NCI-H1092 treated with DMSO at 0.1 percent for 48 hours (cell line): ENCODE measurements at places on chromosomes 2 and 18.

- DNase-seq, result no peak
Observed at GRCh38 chr2:6368281-6368680, 497.4 kb downstream of the CMPK2 start.

- no peak for DNase-seq
Observed at GRCh38 chr2:28444956-28445355, 50.9 kb upstream of the PLB1 start.

- DNase-seq, result no peak
Observed at GRCh38 chr18:61400016-61400635, 66.9 kb downstream of the CDH20 start.

DNA sequence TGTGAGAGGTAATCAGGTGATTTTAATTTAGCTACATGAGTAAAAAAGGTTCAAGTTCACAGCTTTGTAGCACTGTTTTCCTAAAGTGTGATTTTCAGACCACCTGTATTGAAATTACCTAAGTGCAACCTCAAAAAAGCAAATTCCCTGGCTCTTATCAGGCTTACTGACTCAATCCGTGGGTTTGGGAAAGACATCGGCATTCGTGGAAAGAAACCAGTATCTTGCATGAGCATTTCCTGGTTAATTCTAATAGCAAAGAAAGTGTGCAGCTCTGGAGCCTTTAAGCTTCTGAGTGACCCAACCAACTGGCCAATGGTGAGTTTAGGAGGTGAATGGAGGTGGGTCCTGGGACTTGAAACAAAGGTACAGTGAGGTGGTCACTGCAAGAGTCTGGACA is 300.9 kb downstream of the NBAS start:
- no peak for DNase-seq

DNA sequence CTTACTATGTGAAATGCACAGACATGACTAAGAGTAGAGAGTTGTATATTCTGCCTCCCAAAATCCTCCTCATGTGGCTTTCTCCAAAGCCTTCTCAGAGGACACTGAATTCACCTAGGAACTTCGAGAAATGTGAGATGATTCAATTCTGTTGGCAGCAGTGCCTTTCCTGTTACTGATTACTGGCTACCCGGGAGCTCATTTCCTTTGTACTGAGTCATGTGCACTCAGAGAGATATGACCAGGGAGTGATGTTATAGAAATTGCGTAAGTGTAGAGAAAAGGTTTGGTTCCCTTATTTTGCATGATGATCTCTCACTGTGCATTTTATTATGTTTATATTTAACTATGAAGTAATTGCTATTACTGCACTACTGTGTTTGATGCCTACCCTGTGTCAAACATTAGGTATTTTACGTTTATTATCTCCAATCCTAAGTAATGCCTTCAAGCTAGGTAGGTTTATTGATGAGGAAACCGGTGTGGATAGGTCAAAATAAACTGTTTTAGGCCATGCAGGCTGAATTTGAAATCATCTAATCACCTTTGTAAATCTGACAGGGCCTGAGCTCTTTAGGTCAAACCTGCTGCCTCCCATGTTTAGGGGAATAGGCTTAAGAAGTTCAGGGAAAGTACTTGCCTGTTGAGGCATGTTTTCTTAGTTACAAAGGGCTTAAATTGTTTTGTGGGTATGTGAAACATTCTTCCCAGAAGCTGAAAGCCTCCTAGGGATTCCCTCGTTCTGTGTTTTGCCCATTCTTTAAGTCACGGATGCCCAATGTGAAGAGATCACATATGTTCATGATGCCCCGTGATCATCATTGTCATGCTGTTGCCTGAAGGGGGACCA is 86.8 kb downstream of the FMNL2 start:
- no peak for DNase-seq

GRCh38 chr2:37874470-37874869 is 50.6 kb upstream of the RMDN2 start:
- DNase-seq, result no peak

DNA sequence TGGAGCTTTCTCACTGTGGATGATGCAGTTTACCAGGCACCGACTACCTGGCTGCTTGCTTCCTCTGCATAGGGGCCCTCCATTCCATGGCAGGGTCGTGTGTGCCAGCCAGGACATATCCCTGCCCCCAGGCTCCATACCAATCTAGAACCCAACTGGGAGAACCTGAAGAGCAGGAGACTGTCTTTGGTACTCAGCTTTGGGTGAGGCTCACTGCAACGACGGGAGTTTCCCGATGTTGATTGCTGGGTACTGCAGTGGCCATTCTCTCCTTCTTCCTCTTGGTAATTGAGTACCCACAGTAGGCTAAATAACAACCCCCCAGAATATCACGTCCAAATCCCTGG is 133.3 kb upstream of the SERTAD2 start:
- DNase-seq, result no peak

DNA sequence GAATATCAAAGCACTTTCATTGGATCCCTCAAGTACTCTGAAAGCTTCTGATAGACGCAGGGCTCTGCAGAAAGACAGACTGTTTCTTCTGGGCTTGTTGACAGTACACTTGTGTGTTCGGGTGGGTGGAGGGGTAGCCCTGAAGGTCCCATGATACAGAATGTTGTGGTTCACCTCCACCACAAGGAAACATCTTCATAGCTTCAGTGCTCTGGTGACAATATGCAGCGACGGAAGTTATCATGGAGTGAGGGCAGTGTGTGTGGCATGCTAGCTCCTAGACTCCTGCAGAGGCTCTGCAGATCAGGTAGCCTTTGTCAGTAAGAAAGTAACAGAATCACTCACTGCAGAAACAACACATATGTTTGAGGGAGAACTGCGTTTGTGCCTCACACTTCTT is 90.7 kb downstream of the MEIS1 start:
- DNase-seq, result no peak

GRCh38 chr2:44004735-44005602 is 9.2 kb upstream of the LRPPRC start:
- no peak for DNase-seq

GRCh38 chr2:160687629-160688028 is 194.0 kb upstream of the RBMS1 start:
- peak; percentile 61 for DNase-seq

- DNase-seq, result no peak
Observed at GRCh38 chr2:217816396-217816869, 186.4 kb downstream of the TNS1 start.

- no peak for DNase-seq
Observed at GRCh38 chr2:20106746-20107145, 55.3 kb upstream of the LAPTM4A start.

GRCh38 chr2:122422384-122422991 is 667.0 kb downstream of the TSN start:
- no peak for DNase-seq

DNA sequence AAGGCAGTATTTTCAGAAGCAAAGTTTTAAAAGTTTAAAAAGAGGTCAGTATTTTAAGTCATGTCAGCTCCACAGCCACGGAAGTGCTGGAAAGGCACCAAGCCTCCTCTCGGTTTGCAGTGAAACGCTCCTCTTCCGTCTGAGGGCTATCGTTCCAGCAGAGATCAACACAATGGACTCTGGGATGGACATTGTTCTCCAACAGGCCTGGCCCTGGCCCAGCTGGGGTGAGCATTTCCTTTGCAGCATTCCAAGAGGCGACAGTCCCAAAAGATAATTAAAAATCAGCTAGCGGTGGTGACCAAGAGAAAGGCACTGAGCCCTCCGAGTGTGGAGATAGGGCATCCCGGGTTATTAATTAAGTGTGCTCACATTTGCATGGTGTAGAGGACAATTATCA is 95.9 kb upstream of the LCLAT1 start:
- no peak for DNase-seq

DNA sequence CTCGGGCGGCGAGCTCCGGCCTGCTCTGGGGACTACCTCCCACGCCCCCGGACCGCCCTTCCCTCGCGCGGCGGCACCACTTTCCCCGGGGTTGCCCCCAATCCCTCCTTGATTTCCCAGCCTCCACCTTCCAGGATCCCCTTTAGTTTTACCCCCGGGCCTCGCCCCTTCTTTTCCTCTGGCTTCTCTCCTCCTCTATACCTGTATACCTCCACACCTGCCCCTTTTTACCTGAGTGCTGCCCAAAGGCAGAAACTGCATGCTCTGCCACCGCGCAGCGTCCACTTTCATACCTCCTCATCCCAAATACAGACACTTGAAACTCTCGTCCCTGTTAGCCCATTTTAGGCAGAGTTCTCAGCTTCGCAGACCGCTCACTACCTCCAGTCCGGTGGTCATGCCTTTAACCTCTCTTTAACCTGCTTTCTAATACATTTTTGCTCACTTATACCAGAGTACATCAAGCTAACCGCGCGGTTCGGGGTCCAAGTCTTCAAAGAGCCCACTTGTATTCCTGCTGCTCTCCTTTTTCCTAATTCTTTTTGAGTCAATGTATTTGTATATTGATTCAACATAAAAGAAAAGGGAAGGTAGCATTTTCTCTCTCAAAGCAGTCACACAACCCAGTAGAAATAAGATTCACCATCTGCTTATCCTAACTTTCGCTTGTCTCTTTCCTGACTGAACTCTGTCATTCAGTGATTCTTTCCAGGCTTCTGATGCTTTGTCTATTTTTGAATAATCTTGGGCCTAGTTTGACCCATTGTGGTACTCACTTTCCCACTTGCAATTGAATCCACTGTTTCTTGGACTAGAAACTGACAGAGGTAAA is 901 bp downstream of the SPOPL start:
- DNase-seq, result peak; percentile 37

- no peak for DNase-seq
Observed at GRCh38 chr2:66982766-66983165, 414.4 kb upstream of the ETAA1 start.

GRCh38 chr2:133039531-133039930 is 369.5 kb upstream of the LYPD1 start:
- DNase-seq, result no peak

DNA sequence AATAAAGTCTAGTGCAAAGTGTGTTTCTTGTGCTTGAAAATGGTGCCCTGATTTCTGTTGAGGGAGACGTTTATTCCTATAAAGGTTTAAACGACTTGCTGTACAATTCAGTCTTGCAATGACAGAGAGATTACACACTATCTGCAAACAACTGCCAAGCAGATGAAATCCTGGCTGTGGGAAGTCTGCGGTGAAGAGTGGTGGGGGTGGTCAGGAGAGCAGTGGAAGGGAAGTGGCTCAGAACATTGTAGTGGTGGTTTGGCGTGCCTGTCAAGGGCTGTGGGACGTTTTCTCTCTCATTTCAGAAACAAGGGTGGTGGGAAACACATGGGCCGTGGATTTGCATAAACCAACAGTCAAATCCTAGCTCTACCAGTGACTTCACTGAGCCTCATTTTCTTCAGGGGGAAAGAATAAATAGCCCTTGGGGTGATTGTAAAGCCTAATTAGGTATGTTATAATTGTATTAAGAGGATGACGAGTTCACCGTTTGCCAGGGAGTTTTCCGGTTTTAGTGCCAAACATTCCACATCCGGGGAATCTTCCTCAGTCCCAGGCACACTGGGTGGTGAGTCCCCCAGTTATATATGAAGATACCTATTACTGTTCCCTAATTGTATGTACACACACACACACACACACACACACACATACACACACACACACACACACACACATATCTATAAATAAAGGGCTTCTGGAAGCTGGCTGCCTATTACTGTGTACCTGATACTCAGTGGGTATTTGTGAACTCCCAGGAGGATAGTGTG is 115.0 kb downstream of the SPTBN1 start:
- peak; percentile 48 for DNase-seq

GRCh38 chr2:28155627-28156026 is 237.0 kb upstream of the FOSL2 start:
- no peak for DNase-seq

DNA sequence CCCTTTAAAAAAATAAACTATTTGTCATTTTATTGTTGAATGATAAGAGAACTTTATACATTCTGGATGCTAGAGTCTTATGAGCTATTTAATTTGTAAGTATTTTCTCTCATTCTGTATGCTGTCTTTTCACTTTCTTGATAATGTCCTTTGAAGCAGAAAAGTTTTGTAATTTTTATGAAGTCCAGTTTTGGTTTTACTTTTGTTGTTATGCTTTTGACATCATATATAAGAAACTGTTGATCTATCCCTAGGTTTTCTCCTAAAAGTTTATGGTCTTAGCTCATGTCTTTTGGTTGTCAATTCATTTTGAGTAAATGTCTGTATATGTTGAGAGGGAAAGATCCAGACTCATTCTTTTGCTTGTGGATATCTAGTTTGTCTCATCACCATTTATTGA is 52.5 kb downstream of the TMEM247 start:
- no peak for DNase-seq

DNA sequence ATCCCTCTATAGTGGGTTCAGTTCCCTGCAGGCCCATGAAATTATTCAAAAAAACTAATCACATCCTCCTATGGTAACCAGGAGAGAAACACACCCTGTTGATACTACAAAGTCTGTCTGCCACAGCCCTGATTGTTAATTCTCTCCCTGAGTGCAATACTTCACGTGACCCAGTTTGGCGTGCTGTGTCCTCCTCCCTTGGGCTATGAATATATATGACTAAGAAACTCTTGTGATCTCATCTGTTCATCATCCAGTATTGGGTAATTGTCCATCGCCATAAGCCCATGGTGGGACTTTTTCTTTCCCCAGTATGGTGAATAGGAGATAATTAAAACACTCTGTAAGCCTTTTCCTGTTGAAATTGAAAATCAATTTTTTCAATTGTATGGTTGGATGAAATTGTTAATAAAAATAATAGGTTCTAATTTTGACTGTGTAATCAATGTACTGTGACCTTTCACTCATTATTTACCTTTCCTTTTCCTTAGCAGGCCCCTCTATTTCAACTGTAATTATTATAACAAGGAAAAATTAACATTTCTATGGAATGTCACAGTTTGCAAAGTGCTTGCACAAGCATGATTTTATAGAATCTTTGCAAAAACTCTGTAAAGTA is 1822.6 kb downstream of the SUCLG1 start:
- no peak for DNase-seq

DNA sequence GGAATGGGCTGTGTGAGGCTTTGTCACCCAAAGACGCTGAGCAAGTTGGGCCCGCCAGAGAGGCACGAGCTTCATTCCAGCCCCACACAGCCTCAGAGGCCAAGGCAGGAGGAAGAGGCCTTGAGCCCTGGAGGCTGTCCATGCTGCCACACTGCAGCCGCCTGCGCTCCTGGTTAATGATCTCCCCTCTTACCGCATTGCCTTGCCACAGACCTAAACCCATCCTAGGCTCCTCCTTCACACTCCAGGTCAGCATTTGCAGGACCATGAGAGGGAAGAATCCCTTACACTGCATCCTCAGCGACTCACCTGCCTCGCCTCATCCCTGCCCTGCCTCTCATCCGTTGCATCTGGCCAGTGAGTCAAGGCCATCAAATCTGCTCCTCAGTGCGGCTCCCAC is 24.6 kb downstream of the KIF3C start:
- DNase-seq, result no peak

GRCh38 chr18:59718108-59718463 is 20.9 kb upstream of the CCBE1 start:
- DNase-seq, result no peak

GRCh38 chr2:211333377-211333776 is 777.0 kb downstream of the CPS1 start:
- no peak for DNase-seq

DNA sequence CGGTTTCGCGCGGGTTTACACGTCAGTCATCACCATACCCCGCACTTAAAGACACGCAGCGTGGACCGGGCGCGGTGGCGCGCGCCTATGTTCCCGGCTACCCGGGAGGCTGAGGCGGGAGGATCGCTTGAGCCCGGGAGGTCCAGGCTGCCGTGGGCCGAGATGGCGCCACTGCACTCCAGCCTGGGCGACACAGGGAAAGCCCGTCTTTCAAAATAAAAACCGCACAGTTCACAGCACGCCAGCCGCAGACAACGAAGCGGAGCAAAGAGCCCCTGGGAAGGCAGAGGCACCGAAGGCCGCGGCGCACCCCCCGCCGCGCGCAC is 328 bp downstream of the DTYMK start:
- DNase-seq, result no peak

- no peak for DNase-seq
Observed at GRCh38 chr2:236545814-236546480, 23.7 kb upstream of the ACKR3 start.
